Caki2 (cell line): ENCODE measurements at places on chromosomes 11 and 22. TPM values are rescaled to one million over a fixed set of nuclear protein-coding genes. Genes with fewer than 3 reads are reported as not detected.

GRCh38 chr11:95253141-95253540, 22.1 kb upstream of the SESN3 start:
- DNase-seq: no peak

GRCh38 chr11:115129473-115130289, 374.5 kb downstream of the CADM1 start:
- no peak for DNase-seq

GRCh38 chr11:76279646-76280045, 73.3 kb upstream of the WNT11 start:
- DNase-seq: no peak

DNA sequence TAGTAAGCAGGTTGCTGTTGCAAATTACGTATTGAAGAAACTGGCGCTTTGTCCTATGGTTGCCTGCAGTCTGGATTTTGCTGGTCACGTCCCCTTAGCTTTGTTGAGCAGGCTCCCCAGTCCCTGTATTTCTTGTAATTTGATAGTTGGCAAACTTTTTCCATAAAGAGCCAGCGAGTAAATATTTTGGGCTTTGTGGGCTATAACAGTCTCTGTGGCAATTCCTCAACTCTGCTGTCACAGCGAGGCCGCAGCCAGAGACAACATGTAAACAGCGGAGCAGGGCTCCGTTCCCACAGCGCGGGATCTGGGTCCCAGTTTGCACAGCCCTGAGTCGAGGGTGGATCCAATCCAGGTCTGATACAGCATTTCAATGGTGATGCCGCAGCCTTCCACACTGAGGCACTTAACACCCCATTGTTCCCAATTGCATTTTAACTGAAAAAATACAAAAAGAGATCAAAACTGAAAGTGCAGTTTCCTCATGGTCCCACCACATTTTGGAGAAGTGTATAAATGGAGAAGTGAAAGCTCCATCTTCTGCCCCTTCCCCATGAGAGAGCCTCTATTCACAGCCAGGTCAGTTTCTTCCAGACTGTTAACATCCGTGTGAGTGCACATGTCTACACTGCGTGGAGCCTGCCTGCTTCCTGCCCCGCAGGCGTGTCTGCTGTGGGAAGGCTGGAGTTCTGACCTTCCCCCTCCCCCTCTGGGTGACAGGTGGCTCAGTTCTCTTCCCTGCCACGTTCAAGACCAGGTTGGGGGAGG, 89.1 kb downstream of the RPS6KA4 start:
- DNase-seq: no peak

DNA sequence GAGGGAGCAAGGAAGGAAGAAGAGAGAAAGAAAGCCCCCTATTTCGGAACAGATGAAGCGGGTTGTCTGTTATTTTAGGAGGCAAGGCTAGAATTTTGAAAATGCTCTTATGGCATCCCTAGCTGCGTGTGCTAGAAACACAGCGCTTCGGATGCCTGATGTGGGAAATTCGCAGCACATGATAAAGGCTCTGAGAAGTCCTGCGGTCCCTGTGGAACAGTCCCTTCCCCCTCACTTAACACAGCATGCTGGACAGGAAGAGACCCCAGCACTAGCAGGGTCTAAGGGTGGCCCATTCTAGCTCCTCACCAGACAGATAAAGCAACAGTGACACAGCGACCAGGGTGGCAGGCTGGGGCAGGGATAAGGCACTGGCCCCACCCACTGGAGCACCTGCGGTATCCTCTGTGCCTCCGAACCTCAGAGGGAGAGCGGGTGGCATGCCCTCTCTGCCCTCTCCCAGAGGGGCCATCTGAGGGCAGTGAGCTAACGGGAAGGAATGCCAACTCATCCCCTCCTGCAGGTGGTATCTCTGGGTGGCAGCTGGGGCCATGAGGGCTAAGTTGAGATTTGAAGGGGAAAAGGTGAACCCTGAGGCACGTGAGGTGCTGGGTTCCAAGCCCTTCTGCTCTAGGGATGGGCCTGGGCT, 75.7 kb downstream of the SCUBE1 start:
- no peak for DNase-seq

DNA sequence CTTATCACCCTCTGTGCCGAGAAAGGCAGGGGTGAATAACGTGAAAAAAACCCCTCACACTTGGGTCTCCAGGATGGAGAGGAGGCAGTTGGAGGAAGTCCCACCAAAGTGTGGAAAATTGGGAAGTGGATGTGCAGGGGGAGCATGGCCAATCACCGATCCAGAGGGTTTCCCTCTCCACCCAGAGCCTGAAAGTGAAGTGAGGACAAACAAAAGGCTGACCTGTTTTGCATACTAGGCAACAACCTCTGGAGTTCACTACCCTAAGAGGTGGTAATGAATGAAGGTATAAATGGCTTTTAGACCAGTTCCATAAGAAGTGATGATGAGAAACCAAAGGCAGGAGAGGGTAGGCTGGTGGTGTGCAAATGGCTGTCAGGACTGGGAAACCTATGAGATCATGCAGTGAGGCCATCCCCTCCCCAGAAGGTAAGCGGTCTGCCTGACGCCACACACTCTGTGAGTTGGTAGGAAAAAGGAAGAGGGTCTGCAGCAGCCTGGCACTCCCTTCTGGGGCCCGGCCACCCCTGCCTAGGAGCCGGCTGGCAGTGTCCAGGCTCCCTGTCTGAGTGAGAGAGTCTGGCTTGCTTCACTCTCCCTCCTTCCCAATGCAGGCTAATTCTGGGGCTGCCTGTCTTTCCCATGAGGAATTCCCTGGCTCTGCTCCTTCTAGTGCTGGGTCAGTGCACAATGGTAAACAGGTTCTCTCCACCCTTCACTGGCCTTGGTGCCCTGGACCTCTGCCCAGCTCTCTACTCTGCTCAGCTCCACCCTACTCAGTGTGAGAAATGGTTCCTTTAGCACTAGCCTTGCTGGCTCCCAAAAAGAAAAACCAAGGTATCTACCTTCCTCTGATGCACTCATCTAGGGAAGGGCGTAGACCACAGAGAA, 15.6 kb downstream of the TBC1D10A start:
- peak; percentile 97 for DNase-seq

- DNase-seq: no peak
Measured at GRCh38 chr22:39728236-39728860, 157.8 kb downstream of the CACNA1I start.

- DNase-seq: no peak
Measured at GRCh38 chr22:37985751-37986281, 1.5 kb upstream of the SOX10 start.

- DNase-seq: no peak
Measured at GRCh38 chr11:92681586-92681985, 287.9 kb upstream of the MTNR1B start.

GRCh38 chr11:120034176-120034875, 103.6 kb downstream of the TRIM29 start:
- DNase-seq: no peak

DNA sequence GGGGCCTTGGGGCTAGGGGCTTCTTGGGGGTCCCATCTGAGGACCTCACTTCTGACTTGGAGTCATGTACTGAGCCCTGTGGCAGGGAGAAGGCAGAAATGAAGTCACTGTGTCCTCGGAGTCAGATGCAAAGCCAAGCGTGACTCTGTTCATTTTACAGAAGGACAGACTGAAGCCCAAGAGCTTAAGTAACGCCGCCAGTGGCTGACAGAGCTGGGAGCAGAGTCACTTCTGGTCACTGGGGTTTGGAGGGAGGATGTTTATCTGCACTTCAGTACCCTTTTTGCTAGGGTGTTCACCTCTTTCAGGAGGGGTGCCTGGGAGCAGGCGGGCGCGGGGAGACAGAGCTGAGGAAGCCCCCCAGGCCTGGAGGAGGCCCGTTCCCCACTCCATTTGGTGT, 10.7 kb downstream of the CD6 start:
- DNase-seq: no peak

RBMXL2 gene
- total RNA-seq: not detected in 2 replicates

RFPL2 gene
- 0.49 and 2.8 TPM in 2 replicates for total RNA-seq

C11orf52 gene
- total RNA-seq: 1.7 TPM in 1 of 2 replicates, not detected in the other

KIF18A gene
- 9.0 and 9.9 TPM in 2 replicates for total RNA-seq

NXPE2 gene
- not detected in 2 replicates for total RNA-seq
